ENCODE measurements at places on chromosomes 5 and 9. TPM values are rescaled to one million over a fixed set of nuclear protein-coding genes. Genes with fewer than 3 reads are reported as not detected.

DNA sequence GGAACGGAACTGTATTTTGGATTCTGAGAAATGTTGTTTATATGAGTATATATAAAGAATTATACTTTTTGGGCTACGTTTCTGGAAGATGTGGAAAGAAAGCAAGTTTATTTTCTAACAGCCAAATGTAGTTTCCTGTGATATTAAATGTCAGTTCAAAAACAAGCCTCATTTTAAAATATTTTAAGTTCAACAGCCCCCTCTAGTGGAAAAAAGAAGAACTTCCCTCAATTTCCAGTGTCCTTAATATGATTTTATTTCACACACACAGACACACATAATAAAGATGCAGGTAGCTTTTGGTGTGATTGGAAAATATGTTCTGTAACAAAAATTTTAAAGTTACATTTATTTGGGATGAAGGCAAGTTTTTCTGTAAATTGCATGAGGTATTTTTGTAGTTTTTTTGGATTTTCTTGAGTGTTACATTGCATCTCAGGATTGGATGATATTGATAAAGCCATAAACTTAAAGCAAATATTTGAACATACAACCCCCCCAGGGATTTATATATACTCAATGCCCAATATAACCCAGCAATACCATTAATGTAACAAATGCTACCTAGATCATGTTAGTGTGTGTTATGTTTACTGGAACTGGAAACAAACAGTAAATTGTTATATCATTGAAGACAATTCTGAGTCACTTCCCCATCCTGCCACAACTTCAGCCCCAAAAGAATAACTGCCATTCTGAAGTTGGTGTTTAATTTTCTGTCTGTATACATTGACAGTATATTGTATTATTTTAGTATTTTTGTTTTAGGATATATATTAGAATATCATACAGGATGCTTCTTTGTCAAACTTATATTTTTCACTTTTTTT is 54.0 kb downstream of the CCDC171 start:
- H3K4me3 ChIP-seq, result no peak overlapping the region
- H3K27ac ChIP-seq, result no peak overlapping the region
- peak; percentile 65 for DNase-seq

DNA sequence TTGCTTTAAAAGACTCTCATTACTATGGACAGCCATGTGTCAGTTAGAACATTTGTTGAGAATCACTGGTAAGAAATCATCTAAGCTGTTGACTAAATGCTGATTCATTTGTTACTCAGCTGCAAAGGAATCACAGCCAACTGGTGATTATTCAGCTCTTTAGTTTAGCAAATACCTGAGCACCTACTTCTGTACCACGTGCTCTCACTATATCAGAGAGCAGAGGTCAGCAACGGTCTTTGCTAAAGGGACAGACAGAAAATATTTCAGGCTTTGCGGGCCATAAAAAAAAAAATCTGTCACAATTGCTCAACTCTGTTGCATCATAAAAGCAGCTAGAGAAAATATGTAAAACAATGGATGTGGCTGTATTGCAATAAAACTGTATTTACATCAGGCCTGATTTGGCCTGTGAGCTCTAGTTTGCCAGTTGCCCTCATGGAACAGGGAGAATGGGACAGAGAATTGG is 377.6 kb downstream of the DNAH5 start:
- no peak overlapping the region for H3K27ac ChIP-seq
- no peaks in the 10 kb centered on the region for H3K27me3 ChIP-seq
- no peak overlapping the region for H3K4me3 ChIP-seq

MAN1B1 gene
- total RNA-seq, result 39.9 TPM

DNA sequence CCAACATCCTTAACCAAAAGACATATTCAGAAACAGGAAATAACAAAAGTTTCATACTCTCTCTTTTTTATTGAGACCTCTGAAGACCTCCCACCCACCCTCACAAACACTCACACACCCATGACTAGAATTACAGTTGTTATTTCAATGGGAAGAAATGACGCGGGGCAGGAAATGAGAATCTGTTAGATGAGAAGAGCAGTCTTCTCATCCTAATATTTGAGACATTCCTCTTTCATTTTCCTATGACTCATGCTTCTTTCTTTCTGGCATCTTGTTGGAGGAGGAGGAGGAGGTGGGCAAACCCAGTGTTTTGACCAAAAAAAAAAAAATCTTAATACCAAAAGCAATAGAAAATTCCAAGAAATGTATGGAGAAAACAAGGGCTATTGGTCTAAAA is 179.5 kb upstream of the TARS1 start:
- no peak overlapping the region for H3K27ac ChIP-seq
- H3K27me3 ChIP-seq, result no peaks in the 10 kb centered on the region
- H3K4me1 ChIP-seq, result no peaks in the 10 kb centered on the region
- H3K4me3 ChIP-seq, result no peak overlapping the region

DNA sequence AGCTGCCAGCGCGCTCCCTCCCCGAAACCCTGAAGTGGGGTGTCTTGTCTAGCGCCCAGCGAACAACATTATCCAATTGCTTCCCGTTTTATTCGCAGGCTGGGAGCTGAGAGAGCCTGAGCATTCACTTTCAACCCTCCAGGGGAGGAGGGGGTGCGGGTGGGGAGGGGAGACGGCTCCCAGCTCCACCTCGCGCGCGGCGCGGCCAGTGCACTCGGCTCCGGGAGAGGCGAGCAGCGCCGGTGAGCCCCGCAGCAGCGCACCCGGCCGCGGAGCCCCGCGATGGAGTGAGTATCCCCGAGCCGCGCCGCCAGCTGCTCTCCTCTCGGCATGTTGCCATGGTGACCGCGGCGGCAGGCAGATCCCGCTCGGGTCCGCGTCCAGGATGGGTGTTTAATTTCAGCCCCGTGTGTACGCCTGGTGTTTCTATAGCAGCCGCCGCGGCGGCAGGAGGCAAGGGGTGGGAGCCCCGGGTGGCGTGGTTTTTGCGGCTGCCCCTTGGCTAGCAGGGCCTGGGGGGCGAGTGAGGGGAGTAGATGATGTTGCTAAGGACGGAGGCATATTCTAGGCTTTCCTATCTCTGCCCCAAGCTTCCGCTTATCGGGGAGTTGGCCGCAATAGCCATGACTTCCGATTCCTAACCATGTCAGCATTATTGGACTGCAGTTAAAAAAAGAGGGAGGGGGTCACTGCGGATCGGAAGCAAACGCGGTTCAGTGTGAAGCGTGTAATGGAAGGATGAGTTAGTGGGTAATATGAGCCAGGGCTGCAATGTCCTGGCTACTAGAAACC is 139.2 kb upstream of the PALM2AKAP2 start:
- H3K36me3 ChIP-seq, result no peaks in the 10 kb centered on the region
- peak; percentile 78 for DNase-seq
- peak overlapping the region; percentile 78 for H3K4me3 ChIP-seq
- H3K4me1 ChIP-seq, result peaks cover 6% of the 10 kb centered on the region
- H3K27ac ChIP-seq, result no peak overlapping the region

PCDHGC4 gene
- total RNA-seq, result 2.3 TPM

- no peak overlapping the region for H3K4me3 ChIP-seq
- no peaks in the 10 kb centered on the region for H3K27me3 ChIP-seq
- no peak overlapping the region for H3K27ac ChIP-seq
- H3K4me1 ChIP-seq, result no peaks in the 10 kb centered on the region
- no peaks in the 10 kb centered on the region for H3K36me3 ChIP-seq
Measured at GRCh38 chr9:5186416-5187169, 1.2 kb upstream of the INSL6 start.

GRCh38 chr5:10729320-10730042 is 31.6 kb downstream of the DAP start:
- no peak overlapping the region for H3K4me3 ChIP-seq
- DNase-seq, result no peak
- no peaks in the 10 kb centered on the region for H3K4me1 ChIP-seq
- no peaks in the 10 kb centered on the region for H3K36me3 ChIP-seq
- H3K27ac ChIP-seq, result no peak overlapping the region

DNA sequence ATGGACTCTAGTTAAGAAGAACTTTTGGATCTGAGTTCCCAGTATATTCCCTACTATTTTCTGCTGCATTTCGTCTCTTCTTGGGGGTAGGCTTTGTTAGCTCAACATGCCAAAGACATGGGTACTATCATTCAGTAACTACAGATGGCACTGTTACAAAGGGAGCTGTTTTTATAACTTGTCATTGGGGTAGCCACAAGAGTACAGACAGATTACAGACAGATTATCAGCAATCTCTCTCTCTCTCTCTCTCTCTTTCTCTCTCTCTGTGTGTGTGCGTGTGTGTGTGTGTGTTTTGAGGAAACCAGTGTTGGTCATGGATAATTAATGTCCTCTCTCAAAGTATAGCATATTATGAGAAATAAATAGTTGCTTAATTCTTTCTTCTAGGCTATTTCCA is 116.1 kb downstream of the WDR70 start:
- no peak overlapping the region for H3K27ac ChIP-seq
- no peak overlapping the region for H3K4me3 ChIP-seq
- no peaks in the 10 kb centered on the region for H3K36me3 ChIP-seq
- no peak for DNase-seq

ANKHD1 gene
- 119 TPM for total RNA-seq

TAF1L gene
- 0.04 TPM for total RNA-seq

DNA sequence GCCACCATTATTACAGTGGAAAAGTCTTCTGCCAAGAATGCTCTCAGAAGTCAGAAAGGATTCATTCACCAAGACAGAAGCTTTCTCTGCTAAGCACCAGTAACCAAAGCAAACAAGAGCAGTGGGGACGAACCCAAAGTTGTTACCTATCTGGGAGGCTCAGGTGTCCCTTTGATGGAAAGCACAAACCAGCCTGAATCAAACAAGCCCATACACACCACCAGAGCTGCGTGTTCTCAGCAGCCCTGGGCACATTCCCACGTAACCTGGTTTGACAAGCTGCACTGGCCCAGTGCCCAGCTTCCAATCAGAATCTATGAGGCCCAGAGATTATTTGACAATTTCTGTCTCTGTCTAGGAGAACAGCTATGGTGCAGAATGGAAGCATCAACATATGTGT is 252.6 kb downstream of the ACTL7B start:
- no peaks in the 10 kb centered on the region for H3K36me3 ChIP-seq
- no peak overlapping the region for H3K4me3 ChIP-seq
- no peak for DNase-seq
- H3K27ac ChIP-seq, result no peak overlapping the region
- no peaks in the 10 kb centered on the region for H3K4me1 ChIP-seq
- no peaks in the 10 kb centered on the region for H3K27me3 ChIP-seq

DNA sequence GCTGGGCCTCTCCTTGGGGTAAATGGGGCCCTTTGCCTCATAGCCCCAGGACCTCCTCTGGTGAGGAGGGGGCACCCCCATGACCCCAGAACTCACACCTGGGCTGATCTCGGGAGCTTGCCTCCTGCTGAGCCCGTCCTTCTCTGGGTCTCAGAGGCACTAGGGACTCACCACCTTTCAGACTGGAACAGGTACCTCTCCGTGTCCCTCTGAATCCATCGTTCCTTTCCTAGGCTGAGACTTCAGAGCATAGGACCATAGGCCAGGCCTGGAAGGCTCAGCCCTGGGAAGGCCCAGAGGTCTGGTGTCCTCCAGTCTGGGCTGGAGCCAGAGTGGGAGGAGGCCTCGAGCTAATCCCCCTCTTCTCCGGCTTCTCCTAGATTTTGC is 97.9 kb downstream of the CACNA1B start:
- DNase-seq, result no peak
- no peak overlapping the region for H3K4me3 ChIP-seq
- H3K27ac ChIP-seq, result no peak overlapping the region

DNA sequence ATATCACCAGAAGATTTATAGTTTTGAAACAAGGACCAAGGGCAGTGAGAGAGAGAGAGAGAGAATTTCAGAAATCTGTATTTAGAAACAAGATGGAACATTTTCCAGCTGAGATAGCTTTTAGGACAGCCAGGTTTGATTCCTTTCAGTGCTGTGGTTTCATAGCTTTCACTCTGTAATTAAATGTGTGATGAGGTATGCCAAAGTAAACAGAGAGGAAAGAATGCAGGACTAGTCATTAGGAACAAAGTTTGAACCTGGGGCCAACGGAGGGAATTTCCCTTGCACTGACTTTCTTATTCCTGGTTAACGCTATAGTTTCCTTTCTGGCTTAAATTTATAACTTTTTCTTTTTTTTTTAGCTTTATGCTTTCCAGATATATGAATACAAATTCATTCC is 10.0 kb upstream of the CCL28 start:
- no peaks in the 10 kb centered on the region for H3K4me1 ChIP-seq
- no peak overlapping the region for H3K27ac ChIP-seq
- no peaks in the 10 kb centered on the region for H3K27me3 ChIP-seq
- DNase-seq, result no peak

- H3K36me3 ChIP-seq, result no peaks in the 10 kb centered on the region
- H3K27me3 ChIP-seq, result no peaks in the 10 kb centered on the region
- H3K27ac ChIP-seq, result peak overlapping the region; percentile 100
- peak overlapping the region; percentile 91 for H3K4me3 ChIP-seq
Measured at GRCh38 chr5:141850244-141850768, 27.9 kb downstream of the PCDH1 start.

PAPPA gene
- 0.38 TPM for total RNA-seq

ZNF658 gene
- 4.9 TPM for total RNA-seq

Measured in GM23338 (cell line).